Smooth muscle cell of the brain vasculature (primary cell): ENCODE measurements at places on chromosomes 1 and 21.

GRCh38 chr21:43034101-43034500 lies 41.5 kb downstream of the CBS start:
- DNase-seq, result no peak

DNA sequence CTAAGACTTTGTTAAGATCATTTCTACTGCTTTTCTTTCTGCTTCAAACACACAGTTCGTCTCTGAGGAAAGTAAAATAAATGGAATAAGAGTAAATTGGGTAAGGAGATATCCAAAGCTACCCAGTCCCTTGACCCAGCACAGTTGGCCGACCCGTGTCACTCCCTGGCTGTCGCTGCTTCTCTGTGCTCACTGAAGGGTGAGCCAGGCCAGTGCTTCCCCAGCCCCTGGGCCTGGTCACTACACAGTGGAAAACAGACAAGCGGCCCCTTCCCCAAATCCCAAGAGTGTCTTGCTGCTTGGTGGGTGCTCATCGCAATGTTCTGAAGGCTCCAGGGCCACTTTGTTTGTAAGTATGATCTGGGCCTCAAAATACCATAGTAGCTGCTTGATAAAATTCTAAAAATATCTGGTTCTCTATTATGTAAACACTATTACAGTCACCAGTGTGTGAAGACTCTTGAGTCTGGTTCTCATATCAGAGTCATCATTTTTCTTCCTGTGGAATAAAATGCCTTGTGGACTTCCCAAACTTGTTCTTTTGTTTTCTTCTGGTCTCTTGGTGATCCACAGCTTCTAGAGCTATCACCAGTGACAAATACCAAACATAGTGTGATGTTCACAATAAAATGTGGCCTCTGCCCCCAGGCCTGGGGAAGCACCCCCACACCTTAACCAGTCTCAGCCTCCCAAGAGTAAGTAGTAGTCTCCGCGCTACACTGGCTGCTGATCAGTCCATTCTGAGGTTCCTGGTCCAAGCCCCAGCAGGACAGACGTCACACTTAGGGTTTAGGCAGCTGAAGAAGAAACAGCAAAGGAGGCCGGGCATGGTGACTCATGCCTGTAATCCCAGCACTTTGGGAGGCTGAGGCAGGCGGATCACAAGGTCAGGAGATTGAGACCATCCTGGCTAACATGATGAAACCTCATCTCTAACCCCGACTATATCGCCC lies 106.2 kb downstream of the DHRS3 start:
- DNase-seq, result no peak

- DNase-seq, result no peak
These were observed 6.5 kb upstream of the PDXK start for GRCh38 chr21:43712268-43712942.

GRCh38 chr1:165116732-165117131 lies 239.8 kb downstream of the LMX1A start:
- no peak for DNase-seq

GRCh38 chr1:58857680-58858673 lies 74.1 kb upstream of the JUN start:
- DNase-seq, result no peak

DNA sequence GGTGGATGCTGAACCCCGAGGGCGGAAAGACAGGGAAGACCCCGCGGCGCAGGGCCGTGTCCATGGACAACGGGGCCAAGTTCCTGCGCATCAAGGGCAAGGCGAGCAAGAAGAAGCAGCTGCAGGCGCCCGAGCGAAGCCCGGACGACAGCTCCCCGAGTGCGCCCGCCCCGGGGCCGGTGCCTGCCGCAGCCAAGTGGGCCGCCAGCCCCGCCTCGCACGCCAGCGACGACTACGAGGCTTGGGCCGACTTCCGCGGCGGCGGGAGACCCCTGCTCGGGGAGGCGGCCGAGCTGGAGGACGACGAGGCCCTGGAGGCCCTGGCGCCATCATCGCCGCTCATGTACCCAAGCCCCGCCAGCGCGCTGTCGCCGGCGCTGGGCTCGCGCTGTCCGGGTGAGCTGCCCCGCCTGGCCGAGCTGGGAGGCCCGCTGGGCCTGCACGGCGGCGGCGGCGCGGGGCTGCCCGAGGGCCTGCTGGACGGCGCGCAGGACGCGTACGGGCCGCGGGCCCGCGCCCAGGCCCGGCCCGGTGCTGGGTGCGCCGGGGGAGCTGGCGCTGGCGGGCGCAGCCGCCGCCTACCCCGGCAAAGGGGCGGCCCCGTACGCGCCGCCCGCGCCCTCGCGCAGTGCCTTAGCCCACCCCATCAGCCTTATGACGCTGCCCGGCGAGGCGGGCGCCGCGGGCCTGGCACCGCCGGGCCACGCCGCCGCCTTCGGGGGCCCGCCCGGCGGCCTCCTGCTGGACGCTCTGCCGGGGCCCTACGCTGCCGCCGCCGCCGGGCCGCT lies 20.7 kb downstream of the FOXO6 start:
- no peak for DNase-seq

GRCh38 chr1:231927431-231927830 lies 300.8 kb downstream of the DISC1 start:
- no peak for DNase-seq

DNA sequence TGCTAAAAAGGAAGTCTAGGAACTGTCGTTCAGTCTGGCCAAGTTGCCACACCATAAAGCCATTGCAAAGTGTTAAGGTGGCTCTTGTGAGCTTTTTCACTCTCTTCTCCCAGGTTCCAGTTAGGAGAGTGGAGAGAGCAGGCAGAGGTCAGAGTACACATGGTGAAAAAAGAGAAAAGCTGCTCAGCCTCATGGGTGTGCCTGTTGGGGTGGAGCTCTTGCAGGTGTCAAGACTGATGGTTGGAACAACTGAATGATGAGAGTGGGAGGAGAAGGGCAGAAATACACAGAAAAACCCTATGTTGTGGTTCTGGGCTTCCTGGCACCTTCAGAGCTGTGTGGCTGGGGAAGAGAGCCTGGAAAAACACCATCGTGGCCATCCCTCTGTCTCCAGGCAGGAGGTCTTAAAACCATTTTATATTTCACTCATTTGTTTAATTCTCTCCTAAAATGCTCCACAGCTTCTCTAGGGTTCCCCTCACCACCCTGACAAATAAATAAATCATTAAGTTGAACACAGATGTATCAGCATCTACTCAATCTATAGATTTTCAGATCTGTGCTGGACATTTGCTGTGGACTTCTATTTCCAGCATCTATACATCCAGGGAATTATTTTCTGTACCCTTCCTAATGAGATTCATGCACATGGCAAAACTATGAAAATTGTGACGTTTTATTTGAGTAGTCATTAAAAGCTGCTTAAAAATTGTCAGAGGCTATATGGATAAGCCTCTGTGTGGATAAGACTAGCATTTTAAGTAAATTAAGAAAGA lies 17.5 kb downstream of the UBASH3A start:
- DNase-seq, result no peak

GRCh38 chr1:215040190-215040589 lies 42.3 kb upstream of the KCNK2 start:
- no peak for DNase-seq

- DNase-seq, result no peak
These were observed 108.8 kb downstream of the NRIP1 start for GRCh38 chr21:14955936-14956520.

DNA sequence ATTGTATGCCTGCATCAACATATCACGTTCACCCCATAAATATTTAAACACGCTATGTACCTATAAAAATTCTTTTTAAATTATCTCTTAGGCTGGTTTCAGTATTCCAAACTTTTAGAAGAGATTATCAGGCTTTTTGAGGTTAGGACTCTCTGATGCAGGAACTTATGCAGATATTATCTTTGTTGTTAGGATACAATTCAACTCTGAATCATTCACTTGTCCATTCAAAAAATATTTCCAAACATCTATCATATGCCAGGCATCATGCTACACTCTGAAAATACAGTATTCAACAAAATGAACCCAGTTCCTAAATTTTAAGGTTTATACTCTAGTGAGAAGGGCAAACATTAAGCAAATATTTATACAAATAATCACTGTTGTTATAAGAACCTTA lies 40.5 kb downstream of the ASH1L start:
- no peak for DNase-seq

GRCh38 chr1:234214129-234214910 lies 158.9 kb upstream of the COA6 start:
- no peak for DNase-seq
